ENCODE measurements at places on chromosomes 12 and 14.

DNA sequence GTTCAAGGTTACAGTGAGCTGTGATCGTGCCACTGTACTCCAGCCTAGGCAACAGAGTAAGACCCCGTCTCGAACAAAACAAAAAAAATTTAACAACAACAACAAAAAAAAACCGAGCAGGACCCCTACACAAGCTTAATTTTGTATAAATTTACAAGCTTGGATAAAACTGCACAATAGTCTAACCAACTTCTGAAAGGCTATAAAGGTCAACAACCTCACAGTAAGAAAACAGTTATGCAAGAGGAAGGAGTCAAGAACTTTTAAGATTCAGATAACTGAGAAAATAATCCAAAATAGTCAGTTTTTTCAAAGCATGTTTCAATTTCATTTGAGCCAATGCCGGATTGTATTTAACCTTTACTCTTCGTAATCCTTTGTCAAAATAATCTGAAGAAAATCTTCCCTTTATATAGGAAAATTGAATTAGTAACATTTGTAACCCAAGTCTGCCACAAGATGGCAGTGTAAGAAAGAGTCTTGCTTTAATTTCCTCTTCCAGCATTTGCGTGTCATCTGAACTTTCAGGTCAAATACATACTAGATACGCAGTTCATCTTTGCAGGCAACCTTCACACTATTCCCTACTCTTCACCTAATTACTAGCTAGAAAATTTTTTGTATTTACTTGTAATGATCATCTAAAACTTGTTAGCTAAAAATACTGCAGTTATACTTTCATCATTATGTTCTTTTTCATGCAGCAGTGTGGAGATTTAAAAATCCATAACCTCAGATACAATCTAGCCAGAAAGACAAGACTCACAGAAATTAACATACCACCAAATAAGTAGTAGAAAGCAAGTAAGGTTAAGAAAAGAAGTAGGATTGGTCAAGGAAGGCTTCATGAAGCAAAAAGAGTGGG, 5.8 kb downstream of the CCNB1IP1 start:
- no peak for DNase-seq

GRCh38 chr12:325906-326305, 63.2 kb downstream of the KDM5A start:
- no peak for DNase-seq

DNA sequence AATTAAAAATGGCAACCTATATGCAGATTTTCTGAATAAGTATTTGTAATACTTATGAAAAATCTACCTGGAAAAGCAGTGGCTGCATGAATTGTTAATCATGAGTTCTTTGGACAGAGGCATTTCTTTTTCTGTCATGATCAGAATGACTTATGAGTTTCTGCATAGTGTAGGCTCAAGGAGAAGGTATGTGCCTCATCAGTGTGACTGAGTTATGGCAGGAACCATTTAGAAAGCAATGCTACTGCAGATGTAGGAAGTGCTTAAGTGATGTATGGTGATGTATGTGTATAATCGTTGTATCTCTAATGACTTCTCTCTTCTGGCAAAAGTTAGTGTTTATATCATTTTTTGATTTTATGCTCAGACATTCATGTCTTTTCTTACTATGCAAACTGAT, 816.4 kb upstream of the FBXO33 start:
- no peak for DNase-seq

DNA sequence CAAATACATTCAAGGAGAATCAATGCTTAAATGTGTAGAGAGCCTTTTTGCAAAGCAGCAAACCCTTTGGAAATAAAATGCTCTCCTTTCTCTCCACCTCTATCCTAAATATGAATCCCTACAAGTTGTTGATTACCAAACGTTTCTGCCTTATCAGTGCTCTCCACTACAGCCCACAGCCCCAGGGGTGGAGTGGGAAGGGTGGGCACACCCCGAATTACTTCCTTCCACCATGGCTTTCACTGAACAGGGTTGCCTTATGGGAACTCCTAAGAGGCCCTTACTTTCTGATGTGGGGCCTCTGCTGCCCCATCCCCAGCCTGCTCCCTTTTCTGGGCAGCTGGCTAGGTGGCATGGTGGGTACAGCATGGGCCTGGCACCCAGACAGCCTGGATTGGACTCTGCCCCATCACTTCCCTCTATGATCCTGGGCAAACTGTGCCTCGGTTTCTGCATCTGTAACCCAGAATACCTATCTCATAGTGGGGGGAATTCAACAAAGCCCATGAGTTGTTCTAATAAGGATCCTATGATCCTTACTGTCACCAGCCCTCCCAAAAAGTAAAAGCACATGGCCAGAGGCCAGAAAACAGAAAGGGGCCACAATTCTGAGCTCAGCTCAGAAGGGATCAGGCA, 16.1 kb downstream of the AK7 start:
- DNase-seq: no peak

GRCh38 chr14:29410581-29410980, 517.1 kb downstream of the PRKD1 start:
- no peak for DNase-seq

- no peak for DNase-seq
These were observed 150.9 kb upstream of the IGF1 start for GRCh38 chr12:102631274-102631673.

GRCh38 chr12:61043838-61044237, 1216.4 kb upstream of the USP15 start:
- no peak for DNase-seq

DNA sequence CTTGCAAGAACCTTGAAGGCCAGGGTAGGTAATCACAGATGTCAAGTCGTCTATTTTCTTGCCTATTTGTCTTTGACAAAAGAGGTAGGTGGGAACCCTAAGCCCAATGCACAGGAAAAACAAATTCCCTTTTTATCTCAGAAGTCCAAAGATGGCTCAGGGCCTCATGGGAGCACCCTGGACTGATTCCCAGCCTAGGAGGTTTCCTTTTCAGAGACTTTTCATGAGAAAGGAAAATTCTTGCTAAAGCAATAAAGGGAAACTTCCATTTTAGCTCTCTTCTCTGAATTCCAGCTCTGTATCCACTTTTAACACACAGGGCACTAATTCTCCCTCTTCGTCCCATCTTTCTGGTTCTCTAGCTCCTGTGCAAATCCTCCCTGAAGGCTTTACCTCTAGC, 1.2 kb downstream of the ZNF641 start:
- DNase-seq: no peak

- DNase-seq: no peak
These were observed 393 bp downstream of the SYT1 start for GRCh38 chr12:78864870-78865463.

- no peak for DNase-seq
These were observed 10.8 kb upstream of the PPP1R13B start for GRCh38 chr14:103858063-103858781.

DNA sequence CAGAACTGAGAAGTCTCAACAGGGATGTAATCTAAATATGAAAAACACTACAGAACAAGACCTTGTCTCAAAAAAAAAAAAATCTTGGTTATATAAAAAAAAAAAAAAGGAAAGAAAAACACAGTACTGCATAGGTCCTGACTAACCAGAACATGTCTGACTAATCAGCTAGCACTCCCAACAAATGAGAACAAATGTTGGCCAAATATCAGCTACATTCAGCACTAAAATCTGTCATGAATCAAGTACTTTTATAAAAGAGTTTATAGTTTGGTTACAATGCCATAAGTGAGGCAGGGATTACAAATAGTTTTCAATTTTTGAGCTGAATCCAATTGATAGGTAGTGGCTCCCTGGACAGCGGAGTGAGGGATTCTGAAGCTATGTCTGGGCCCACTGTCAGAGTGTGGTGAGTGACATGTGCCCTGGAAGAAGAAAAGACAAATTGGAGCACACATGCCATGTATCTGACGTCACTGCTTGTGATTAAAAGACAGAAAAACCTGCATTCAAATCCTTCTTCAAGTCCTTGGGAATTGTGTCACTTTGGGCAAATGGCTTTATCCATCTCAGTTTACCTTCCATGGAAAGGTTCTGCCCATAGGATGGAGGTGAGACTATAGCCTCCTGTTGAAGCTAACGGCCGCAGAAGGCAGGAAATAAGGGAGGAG, 5.6 kb upstream of the FAM234B start:
- DNase-seq: no peak

DNA sequence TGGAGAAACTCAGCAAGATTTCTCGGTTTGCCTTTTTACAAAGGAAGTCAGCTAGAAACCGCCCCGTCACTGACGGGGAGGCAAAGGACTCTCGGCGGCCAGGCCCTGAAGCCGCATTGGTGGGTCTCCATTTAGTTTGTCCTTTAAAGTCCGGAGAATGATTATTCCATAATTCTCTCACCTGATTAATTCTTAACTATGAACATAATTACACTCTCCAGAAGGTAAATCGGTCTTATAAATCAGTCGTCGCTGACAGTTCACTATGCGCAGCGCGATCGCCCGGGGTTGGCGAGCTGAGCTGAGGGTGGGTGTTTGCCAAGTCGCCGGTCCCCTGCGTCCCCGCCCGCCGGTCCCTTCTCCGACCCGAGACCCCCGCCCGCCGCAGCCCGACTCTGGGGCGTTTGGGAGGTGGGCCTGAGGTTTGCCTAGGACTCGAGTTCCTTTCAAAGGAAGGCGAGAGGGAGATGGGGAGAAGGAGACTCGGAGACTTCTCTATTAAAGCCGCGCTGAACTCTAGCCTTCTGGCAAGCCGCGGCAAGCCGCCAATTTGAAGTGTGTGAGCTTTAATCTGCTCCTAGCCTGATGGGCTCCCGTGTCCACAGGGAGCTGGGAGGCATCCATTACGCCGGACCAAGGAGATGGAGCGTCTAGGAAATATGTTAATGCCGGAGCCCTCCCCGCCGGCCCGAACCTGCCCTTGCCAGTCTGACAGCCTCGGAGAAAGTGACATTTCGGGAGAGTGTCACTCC, 392.9 kb downstream of the NOVA1 start:
- DNase-seq: no peak

DNA sequence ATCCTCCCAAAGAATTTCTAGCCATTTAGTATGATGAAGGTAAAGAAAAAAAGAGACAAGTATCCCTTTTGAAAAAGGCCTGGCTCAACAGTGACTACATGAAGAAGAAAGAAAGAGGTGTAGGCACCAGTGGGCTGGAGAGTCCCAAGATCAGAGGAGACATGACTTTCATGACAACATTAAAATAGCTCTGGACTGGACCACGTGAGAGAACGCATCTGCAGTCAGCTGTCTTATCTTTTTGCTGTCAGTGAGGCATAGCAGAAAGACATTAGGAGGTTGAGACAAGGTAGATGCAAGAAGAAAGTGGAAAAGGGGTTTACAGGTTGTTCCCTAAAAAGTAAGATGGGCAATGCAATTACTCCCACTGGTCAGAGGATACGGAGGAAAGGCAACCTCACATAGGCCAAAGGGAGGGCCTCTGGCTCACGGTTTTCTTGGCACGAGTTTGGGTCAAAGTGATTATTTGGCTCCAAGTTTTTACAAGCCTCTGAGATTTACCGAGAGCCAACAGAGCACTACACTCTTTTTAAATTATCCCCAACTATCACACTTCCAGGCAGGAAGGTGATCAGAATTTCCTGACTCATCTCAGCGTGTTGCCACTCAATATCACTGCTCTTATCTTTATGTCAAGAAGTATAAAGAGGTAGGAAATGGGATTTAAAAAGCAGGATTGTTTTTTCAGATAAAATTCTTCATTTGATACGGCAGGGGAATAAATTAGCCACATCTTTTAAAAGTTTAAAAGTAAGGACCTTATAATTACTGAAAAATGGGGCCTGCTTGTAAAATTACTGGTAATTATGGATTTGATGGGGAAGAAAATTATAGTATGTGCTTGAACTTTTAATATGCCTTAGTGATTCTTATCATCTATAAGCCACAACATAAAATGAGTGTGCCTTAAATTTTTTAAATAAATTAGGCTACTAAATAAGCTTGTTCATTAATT, 29.2 kb downstream of the TMTC1 start:
- no peak for DNase-seq

DNA sequence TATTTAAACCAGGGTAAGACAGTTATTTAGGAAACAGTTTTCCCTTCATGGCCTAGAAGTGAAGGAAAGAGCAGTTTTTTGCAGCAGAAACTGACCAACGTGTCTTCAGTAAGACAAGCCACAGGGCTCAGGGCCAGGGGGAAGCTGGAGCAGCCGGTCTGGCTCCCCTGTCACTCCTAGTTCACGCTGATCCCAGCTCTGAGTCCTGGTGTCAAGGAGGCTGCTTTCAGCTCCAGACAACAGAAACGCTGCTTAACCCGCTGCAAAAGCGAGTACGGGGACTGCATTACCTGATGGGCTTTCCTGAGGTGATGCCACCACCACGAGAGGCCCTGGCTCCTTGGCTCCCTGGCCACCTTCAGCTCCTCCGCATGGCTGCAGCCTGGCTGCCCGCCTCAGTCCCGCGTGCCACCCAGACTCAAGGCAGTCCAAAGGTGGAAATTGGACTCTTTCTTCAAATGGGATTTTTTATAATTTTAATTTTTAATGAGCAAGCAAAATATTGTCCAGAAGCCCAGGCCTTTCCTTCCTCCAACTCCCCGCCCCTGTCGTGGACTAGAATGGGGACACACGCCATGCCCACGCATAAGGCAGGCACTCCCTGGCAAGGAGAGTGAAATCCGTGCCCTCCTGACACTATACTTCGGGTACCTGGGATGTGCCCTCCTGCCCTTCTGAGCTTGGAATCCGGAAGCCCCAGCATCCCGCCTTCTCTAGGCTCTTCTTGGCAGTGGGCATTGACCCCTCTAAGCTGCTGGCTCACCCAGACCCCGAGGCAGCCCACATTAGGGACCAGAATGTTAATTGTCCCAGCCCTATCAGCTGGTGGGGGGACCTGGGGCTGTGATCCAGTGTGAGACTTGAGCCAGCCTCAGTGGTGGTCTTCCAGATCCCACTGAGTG, 85.0 kb downstream of the PAPOLA start:
- DNase-seq: no peak

DNA sequence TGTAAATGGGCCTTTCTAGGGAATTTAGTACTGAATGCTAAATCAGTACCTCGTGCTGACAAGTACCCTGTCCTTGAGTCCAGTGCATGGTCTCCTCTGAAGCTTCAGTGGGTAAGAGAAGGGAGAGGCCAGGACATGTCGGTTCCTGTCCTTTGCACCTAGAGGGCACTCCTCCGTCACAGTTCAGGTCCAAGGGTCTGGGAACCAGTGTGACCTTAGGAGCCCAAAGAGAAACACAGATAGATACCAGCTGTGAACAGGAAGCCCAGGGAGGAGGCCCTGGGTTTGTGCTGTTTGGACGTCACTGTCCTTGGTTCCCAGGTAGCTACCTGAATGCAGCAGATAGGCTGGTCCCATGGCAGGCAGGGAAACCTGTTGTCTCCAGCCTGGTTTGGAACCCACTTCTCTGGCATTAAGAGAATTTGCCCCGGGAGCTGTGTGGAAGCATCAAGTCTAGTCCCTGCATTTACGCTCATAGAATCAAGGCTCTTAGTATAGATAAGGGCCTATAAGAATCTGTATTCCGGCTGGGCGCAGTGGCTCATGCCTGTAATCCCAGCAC, 3.9 kb upstream of the FGF23 start:
- no peak for DNase-seq

GRCh38 chr12:41013881-41014642, 174.1 kb upstream of the PDZRN4 start:
- no peak for DNase-seq

GRCh38 chr12:104637604-104638003, 180.9 kb downstream of the CHST11 start:
- DNase-seq: no peak
